Activated CD8-positive, alpha-beta memory T cell treated with anti-CD3 and anti-CD28 coated beads for 36 hours (primary cell): ENCODE measurements at places on chromosomes 12 and 14. TPM values are rescaled to one million over a fixed set of nuclear protein-coding genes. Genes with fewer than 3 reads are reported as not detected.

GSC gene
- total RNA-seq: not detected

KHNYN gene
- 57.9 TPM for total RNA-seq

NRIP2 gene
- total RNA-seq: not detected

PPP1R36 gene
- not detected for total RNA-seq

ATXN3 gene
- 32.8 TPM for total RNA-seq

LUM gene
- not detected for total RNA-seq

AKAP6 gene
- total RNA-seq: 0.65 TPM

CAPZA3 gene
- not detected for total RNA-seq
